ENCODE measurements at places on chromosomes 6 and 20. TPM values are rescaled to one million over a fixed set of nuclear protein-coding genes. Genes with fewer than 3 reads are reported as not detected.

- H3K4me3 ChIP-seq, result no peak overlapping the region
- H3K4me1 ChIP-seq, result no peaks in the 10 kb centered on the region
- DNase-seq, result no peak
- no peaks in the 10 kb centered on the region for H3K27me3 ChIP-seq
- no peaks in the 10 kb centered on the region for H3K36me3 ChIP-seq
Observed at GRCh38 chr6:93219447-93219846, 199.9 kb downstream of the EPHA7 start.

DNA sequence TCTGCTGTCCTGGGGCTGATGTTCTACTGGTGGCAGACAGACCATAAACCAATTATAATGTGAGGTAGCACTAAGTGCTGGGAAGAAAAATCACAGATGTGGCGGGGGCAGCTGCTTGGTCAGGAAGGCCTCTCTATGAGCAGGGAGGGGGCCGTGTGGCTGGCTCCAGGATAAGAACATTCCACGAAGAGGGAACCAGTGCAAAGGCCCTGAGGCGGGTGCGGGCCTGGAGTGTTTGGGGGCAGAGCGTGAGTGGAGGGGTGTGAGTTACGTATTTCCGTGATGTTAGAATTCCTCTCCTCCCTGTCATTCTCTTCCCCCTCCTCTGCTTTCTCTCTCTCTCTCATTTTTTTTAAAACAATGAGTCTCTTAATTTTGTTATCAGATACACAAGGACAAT, 67.2 kb downstream of the CEBPB start:
- no peaks in the 10 kb centered on the region for H3K36me3 ChIP-seq
- no peaks in the 10 kb centered on the region for H3K27me3 ChIP-seq
- DNase-seq, result no peak
- H3K4me3 ChIP-seq, result no peak overlapping the region

DNA sequence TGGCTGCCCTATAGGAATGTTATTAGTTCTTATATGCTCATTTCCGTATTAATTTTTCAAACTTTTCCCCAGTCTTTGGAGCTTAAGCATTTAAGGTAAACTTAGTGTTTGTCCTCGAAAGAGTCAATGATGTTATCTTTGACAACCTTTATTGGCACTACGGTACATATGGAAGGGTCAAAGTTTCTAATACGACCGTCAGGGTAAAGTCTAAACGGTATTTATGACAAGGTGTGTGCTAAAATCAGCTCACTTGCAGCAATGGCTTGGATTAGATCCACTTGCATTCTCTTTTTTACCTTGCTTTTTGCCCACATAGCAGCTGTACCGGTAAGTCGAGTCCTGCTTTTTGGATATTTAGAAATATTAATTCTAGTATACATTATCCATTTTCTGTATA, at the start of gene MEP1A:
Gene MEP1A (plus strand): TSS at position 252 of the 400 bp plus-strand sequence. CDS start 10 bp downstream, at position 262.
- no peaks in the 10 kb centered on the region for H3K27me3 ChIP-seq
- H3K27ac ChIP-seq, result no peak within 1 kb of the TSS
- no peaks in the 10 kb centered on the region for H3K4me1 ChIP-seq
- no peaks in the 10 kb centered on the region for H3K36me3 ChIP-seq

Gene CST5
- not detected for total RNA-seq

Gene HTR1E
- not detected for total RNA-seq

All from GM23248 (cell line).